ENCODE measurements at places on chromosomes 7 and 10. TPM values are rescaled to one million over a fixed set of nuclear protein-coding genes. Genes with fewer than 3 reads are reported as not detected.

DNA sequence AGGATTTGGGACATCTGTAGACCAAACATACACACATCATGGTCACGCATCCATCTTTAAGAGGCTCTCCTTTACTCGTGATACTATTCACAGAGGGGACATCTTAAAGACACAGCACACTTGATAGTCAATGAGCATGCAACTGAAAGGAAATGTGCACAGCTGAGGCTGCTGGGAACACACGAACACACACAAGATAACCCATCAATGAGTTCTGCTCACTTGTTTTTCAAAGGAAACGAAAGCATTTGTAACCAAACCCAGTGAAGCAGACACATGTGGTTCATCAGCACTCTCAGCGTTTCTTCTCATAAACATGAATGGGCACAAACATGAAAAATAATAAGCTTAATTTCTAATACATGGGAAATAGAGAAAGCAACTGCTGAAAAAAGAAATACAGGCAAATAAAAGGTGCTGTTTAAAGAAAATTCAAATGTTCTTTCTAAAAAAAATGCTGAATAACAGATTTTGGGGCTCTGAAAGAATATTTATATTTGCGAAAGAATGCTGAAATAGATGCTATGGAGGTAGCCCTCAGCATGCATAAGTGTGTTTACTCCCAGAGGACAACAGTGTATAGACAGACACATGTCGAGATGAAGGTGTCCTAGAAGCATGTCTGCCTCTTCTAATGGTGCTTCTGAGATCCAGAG lies 59.7 kb upstream of the LAMB4 start:
- no peak for DNase-seq

GRCh38 chr7:4737300-4737699 lies 38.1 kb upstream of the AP5Z1 start:
- no peak for DNase-seq

DNA sequence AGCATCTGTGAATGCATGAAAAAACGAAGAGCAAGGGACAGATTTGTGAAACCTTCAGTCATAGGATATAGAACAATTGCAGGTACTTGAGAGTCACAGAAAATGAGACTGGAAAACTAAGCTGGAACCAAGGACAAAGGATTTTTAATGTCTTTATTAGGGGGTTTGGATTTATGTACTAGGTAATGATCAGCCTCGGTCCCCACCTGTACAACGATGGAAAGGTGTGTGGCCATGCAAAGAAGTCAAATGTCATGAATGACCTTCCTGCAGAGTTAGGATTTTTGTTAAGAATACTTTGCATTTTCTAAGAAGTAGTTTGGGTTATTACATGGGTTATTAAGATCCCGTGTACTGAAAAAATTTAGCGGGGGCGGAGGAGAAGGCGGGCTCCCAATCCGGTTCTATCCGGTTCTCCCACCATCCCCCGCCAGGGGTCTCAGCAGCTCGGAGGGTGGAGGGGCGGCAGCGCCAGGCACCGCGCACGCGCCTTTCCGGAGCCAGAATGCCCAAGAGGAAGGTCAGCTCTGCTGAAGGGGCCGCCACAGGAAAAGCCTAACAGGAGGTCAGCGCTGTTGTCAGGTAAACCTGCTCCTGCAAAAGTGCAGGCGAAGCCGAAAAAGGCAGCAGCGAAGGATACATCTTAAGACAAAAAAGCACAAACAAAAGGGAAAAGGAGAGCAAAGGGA lies 327.5 kb upstream of the PLXDC2 start:
- DNase-seq: no peak

GRCh38 chr10:1560535-1561192 lies 176.7 kb downstream of the ADARB2 start:
- no peak for DNase-seq

Gene GHRHR
- not detected for total RNA-seq

GRCh38 chr7:13860734-13861133 lies 128.7 kb downstream of the ETV1 start:
- DNase-seq: no peak

- no peak for DNase-seq
These were observed 51.2 kb downstream of the NPTX2 start for GRCh38 chr7:98668255-98668654.

DNA sequence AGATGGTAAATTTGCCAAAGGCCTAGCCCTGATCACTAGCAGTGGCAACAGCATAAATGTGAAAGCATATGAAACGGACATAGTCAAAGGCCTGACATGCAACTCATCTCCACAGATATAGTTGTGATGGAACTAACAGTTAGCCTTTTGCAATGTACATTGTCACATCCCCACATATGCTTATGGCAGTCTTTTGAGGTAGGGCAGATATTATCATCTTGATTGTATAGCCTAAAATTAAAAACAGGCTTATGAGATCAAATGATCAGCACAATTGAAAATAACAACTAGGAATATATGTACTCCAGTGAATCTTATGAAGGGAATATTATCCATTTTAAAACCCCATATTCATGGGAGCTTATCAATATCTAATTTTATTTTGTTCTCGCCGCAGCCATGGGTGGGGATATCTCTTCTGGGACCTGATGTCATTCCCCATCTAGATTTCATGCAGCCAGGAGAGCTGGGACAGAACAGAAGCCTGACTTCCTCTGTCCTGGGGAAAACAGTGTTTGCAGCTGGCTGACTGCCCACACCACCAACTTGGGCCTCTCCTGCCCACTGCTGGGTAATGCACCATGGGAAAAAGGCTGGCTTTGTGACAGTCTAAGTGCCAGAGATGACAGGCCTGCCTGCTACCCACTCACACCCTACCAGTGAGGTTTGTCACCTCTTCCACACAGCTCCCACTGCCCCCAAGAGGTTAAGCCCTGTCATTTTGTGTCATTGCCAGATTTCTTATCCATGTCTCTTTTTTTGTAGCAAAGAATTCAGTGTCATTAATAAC lies 180.2 kb upstream of the FZD1 start:
- DNase-seq: peak; percentile 27

Gene NEUROG3
- not detected for total RNA-seq

Gene INSYN2A
- under 0.01 TPM for total RNA-seq

- DNase-seq: peak; percentile 14
These were observed 131.4 kb upstream of the PDLIM1 start for GRCh38 chr10:95422233-95422632.

DNA sequence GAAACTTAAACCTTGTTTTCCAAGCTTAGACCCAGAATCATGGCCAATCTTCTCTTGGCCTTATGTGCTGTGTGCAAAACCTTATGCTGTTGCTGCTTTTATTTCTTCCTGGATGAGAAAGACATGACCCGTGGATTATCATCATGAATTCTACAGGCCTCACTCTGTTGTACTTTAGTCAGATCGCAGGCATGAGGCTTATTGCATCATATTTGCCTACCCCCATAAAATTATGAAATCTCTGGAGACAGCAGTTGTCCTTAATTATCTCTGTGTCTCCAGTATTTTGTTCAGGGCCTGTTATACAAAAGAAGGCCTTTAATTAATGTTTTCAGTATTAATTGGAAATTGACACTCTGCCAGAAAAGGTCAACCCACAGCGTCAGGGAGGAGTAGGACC lies 71.6 kb downstream of the PLCE1 start:
- DNase-seq: no peak

GRCh38 chr7:21365866-21366624 lies 61.8 kb upstream of the SP4 start:
- DNase-seq: peak; percentile 20

- DNase-seq: no peak
These were observed 78.8 kb downstream of the INPP5A start for GRCh38 chr10:132616170-132616995.

Gene PCDH15
- total RNA-seq: not detected

DNA sequence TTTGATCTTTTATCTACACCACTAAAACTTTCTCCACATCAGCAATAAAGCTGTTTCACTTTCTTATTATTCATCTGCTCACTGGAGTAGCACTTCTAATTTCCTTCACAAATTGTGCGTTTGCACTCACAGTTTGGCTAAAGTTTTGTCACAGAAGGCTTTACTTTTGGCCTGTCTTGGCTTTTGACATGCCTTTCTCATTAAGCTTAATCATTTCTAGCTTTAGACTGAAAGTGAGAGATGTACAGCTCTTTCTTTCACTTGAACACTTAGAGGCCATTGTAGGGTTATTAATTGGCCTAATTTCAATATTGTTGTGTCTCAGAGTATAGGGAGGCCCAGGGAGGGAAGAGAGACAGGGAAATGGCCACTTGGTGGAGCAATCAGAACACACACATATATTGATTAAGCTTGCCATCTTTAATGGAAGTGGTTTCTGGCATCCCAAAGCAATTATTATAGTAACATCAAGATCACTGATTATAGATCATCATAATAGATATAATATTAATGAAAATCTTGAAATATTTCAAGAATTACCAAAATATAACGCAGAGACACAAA lies 512.5 kb downstream of the ETV1 start:
- peak; percentile 3 for DNase-seq

GRCh38 chr7:74057987-74058386 lies 25.6 kb upstream of the LIMK1 start:
- DNase-seq: no peak

DNA sequence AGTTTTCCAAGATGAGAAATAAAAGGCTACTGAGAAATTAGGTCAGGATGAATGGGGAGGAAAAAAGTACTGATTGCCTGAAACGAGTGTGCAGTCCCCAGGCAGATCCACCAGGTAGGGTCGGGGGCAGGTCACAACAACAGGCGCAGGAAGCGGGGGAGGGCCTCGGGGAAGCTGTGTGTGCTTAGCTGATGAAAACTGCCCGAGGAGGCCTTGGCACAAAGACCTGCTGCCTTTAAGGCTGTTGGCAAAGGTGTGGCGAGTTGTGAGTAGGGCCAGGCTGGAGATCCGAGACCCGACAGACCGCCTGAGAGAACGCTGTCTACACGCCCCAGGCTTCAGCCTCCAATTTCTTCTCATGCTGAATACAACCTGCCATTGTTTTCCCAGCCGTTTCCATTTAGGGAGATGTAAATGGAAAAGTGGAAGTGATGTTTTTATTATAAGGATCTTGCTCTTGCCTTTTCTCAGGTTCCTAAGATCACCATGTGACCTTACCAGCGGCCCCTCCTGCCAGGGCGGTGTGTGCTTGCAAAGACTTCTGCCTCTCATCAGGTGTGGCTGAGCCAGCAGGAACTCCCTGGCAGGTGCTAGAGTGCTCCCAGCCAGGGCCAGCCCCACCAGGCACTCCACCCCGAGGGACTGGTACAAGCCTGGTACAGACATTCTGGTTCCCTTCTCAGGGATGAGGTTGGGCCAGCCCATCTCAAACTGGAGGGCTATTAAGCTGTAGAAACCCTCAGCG lies 60.8 kb downstream of the DLG5 start:
- DNase-seq: no peak

DNA sequence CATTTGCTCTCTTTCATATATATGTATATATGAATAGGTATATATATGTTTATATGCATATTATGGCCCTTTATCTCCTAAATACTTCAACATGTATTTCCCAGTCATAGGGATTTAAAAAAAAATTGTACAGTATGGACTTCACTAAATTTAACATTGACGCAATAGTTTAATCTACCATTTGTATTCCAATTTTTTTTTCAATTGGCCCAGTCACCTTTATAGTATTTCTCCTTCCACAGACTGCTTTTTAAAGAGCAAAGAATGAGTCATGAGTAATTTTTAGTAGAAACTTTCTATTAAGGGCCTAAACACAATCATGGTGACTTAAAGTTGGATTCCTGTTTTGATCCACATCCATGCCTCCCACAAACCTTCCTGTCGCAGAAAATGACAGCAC lies 20.5 kb downstream of the CCSER2 start:
- peak; percentile 55 for DNase-seq

- DNase-seq: peak; percentile 38
These were observed 375.2 kb upstream of the VWC2 start for GRCh38 chr7:49398236-49398635.

Gene CLRN3
- not detected for total RNA-seq

- DNase-seq: no peak
These were observed 12.0 kb downstream of the DENND10 start for GRCh38 chr10:119115926-119116325.

- peak; percentile 84 for DNase-seq
These were observed 59.1 kb downstream of the ZNF467 start for GRCh38 chr7:149714081-149714909.

Gene CALCR
- not detected for total RNA-seq

Gene SLC37A3
- total RNA-seq: 22.1 TPM

- no peak for DNase-seq
These were observed 86.8 kb downstream of the MKX start for GRCh38 chr10:27658788-27659187.

GRCh38 chr10:121310151-121310711 lies 288.0 kb downstream of the FGFR2 start:
- DNase-seq: peak; percentile 65

Gene LIPJ
- under 0.01 TPM for total RNA-seq

Gene UBE2H
- 40.9 TPM for total RNA-seq

GRCh38 chr10:72625276-72625607 lies 637 bp downstream of the MICU1 start:
- no peak for DNase-seq

Gene PON3
- total RNA-seq: not detected

DNA sequence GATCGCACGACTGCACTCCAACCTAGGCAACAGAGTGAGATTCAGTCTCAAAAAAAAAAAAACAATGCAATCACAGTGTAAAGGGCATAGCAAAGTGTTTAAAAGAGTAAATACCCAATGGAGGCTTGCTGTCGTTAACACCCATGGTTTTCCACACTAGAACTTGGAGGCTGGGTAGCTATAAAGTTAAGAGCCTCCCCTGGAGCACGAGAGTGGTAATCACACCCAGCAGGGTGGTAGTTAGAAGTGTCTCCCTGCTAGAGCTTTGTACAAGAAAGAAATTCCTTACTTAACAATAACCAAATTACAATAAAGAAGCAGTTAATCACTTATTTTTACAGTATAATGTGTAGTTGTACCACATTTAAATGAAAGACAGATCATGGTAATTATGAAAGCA lies 1078.9 kb downstream of the NRG3 start:
- DNase-seq: no peak

DNA sequence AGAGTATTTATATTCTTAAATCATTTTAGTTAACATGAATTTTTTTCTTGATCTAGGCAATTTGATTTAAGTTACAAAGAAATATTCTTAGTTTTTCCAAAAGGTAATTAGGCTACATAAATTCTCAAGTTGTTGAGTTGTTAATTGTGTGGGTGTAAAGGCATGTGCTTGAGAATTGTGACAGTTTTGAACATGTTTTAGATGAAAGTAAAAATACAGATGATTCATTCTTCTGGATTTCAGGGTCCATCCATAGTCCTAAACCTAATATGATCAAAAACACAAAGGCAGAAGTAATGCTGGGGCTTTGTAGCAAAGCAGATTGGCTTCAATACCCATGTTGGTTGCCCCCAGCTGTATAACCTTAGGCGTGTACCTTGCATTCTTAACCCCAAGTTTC lies 127.9 kb downstream of the CPED1 start:
- no peak for DNase-seq

Measured in RPMI7951 (cell line).